ENCODE measurements at places on chromosomes 13 and 19.

DNA sequence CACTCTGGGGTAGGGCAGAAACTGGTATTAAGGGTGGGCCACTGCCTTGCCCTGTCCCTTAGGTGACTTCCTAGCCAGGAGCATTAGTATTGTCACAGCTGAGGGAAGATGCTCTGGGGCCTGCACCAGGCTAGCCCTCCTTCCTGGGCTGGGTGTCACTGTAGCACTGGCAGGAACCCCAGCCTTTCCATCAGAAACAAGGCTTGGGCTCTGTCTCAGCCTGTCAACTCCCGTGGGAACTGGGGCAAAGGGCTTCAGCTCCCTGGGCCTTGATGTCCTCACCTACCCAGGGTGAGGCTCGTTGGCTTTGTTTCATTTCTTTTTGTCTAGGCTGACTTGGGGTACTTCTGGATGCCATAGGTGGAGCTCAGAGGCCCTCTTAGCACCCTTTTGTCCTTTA lies 18.0 kb downstream of the PAF1 start:
- DNase-seq: no peak

GRCh38 chr13:75222031-75222430 lies 259.9 kb downstream of the TBC1D4 start:
- DNase-seq: no peak

GRCh38 chr13:91174886-91175501 lies 172.5 kb upstream of the MIR17HG start:
- DNase-seq: no peak

- DNase-seq: no peak
Measured at GRCh38 chr13:74278901-74279300, 144.7 kb upstream of the KLF12 start.

GRCh38 chr19:14072535-14073260 lies at the start of gene MISP3:
Gene MISP3, plus strand, starts transcription at chr19:14072786. Its CDS starts 524 bp downstream, at chr19:14073310.
- no peak for DNase-seq

DNA sequence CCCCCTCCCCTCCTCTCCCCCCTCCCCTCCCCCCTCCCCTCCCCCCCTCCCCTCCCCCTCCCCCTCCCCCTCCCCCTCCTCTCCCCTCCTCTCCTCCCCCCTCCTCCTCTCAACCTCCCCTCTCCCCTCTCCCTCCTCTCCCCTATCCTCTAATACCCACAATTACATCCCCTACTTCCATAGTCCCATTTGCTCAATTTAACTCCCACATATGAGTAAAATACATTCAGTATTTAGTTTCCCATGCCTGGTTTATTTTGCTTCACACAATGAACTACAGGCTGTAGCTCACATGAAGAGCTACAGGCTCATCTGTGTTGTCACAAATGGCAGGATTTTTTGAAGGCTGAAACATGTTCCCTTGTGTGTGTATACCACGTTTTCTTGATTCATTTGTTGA lies 6.9 kb downstream of the NLRP5 start:
- no peak for DNase-seq

GRCh38 chr19:30420881-30421280 lies 48.7 kb downstream of the ZNF536 start:
- DNase-seq: no peak

DNA sequence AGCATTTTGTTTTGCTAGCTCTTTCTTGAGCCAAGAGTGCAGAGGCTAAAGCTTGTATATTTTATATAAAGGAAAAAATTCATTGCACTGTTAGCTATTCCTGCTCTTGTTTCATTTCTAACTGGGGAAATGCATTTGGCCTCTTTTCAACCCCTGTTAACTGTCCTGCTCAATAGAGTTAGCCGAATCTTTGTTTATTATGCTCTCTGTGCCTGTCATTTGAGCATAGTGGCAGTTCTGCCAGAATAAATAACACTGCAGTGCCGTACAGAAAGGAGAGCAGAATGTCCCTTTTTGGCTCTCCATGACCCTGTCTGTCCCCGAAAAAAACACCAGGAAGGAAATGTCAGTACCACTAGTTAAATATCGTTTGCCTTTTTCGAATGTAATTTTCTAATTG lies 350.8 kb downstream of the MYO16 start:
- DNase-seq: no peak

DNA sequence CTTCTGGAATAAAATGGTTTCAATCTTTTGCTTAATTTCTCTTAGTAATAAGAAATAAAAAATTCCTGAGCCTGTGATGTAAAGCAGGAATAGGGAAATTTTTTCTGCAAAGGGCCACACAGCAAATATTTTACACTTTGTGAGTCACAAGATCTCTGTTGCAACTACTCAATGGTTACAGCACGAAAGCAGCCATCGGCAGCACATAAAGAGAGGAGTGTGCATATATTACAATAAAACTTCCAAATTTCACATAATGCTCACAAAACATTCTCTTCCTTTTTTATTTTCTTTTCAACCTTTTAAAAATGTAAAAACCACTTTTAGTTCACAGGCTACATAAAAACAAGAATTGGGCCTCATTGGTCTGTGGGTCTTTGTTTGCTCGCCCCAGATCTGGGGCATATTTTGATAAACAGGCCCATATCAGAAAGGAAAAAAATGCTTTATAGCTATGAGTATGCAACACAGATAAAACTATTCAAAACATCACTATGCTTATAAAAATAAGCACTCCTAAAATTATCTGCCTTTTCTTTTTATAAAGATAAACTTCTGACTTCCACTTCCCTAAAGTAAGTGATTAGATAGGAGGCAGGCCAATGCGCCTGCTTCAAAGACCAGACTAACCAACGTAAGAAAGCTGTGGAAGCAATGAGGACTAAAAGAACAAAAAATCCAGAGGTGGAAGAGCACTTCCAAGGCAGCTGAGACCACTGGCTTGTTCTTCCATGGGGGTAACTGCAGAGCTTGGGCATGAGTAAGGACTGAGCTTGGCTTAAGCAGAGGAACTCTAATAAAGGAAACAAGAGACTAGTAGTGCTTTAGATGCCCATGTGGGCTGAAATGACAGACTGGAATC lies 26.5 kb downstream of the MYCBP2 start:
- no peak for DNase-seq

DNA sequence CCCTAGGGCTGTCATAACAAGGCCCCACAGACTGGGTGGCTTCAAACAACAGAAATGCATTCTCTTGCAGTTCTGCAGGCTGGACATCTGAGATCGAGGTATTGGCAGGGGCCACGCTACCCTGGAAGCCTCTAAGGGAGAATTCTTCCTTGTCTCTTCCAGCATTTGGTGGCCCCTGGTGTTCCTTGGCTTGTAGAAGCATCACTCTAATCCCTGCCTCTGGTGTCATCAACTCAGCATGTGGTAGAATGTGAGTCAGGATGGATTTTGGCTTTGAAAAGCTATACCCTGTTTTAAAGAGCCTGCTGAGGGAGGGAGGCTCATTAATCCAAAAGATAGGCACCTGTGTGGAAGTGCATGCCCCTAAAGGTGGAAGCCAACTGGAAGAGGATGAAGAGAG lies 7.9 kb upstream of the GGACT start:
- DNase-seq: no peak

- no peak for DNase-seq
Measured at GRCh38 chr19:5013761-5014160, 44.8 kb downstream of the KDM4B start.

DNA sequence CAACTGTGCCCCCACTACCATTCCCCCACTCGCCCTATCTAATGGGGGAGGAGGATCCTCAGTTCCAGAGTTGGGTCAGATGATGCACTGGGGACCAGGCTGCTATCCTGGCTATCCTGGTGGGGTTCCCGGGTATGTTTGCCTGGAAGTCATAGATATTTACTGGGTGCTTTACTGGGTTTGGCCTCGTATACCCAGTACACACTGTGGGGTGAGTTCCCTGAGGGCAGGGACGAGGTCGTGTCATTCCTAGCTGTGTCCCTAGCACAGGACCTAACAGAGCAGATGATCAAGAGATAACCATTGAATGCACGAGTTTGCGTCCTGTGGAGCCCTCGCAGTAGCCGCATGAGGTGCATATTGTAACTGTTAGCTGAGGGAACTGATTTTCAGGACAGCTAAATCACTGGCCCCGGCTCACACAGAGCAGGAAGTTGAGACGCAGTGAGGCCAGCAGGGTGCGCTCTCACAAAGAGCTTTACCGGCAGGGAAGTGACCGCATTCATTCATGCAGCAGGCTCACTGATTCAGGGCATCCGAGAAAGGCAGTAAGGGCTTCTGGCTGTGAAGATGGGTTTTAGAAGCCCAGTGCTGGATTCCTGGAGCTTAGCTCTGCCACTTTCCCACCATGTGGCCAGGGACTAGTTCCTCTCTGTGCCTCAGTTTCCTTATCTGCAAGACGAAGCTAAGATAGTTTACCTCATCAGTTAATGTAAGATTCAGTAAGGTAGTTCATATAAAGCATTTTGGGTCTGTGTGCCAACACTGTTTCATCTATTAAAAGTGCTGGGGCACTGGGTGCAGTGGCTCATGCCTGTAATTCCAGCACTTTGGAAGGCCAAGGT lies 6.0 kb downstream of the RUVBL2 start:
- peak; percentile 57 for DNase-seq

DNA sequence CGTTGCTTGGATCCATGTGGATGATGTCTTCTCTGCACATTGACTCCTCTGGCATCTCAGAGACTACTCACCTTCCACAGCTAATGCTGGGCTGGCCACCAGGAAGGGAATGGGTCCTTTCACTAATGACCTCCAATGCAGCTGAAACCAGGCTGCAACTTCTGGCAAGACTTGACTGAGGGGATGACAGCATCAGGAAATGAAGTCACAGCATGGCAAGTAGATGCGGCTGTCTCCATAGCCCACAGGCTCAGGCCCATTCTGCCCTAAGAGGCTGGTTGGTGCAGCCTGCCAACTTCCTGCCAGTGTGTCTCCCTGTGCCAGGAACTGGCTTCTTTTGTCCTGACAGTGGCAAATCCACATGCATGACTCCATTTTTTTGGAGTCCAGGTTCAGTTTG lies 467.3 kb downstream of the TSHZ3 start:
- no peak for DNase-seq

DNA sequence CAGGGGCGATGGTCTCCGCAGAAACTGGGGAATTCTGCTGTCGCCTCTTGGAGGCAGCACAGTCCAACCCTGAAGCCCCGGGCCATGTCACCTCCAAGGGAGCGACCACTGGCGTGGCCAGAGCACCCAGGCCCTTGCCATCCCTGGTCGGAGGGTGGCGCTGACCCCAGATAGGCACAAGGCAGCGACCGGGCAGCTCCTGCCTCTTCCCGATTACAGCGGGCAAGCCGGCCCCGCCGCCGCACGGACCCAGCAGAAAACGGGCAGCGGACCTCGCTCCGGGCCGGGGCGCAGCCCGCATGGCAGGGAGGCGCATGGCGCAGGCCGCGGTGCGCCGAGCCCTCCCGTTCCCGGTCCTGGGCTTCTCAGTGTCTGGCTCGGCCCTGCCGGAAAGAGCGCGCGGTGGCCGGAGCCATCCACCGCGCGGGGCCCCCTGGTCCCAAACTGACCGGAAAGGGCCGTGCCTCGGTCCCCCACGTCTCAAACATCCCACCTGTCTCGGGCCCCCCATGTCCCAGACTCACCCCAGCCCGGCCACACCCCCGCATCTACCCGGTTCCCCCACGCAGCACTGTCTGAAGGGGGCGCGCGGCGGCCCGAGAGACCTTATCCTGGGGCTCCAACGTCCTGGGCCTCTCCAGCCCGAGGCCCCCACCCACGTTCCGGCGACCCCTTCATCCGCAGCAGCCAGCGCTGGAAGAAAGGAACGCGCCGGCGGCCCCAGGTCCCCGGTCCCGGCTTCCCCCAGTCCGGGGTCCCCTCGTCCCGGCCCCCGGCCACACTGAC lies 727 bp downstream of the CERS1 start:
- DNase-seq: no peak

- DNase-seq: no peak
Measured at GRCh38 chr13:110453797-110454196, 107.7 kb downstream of the RAB20 start.

GRCh38 chr13:111143865-111144540 lies 28.9 kb downstream of the ARHGEF7 start:
- DNase-seq: no peak

DNA sequence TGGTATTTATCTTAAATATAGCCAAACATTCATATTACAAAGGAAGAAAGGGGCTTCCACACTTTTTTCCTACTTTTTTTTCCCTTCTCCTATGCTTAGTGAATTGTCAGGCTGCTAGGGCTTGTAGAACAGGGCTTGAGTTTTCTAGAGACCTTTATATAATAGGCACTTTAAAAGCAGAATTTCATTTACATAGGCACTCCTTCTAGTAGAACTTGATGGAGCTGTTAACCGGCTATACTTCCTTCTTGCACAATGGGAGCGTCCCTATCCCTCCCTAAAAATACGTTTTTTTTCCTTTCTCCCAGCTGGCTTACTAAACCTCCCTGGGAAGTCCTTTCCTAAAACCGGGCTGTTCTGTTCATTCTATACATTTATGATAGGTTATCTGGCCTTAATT lies 1.1 kb downstream of the TRIM13 start:
- DNase-seq: no peak

- DNase-seq: no peak
Measured at GRCh38 chr13:70893832-70894231, 785.6 kb upstream of the KLHL1 start.

GRCh38 chr13:79512950-79513349 lies 32.0 kb downstream of the NDFIP2 start:
- DNase-seq: no peak

- DNase-seq: no peak
Measured at GRCh38 chr19:5478241-5478924, 23.2 kb downstream of the ZNRF4 start.

GRCh38 chr13:45240143-45240542 lies 39.3 kb upstream of the KCTD4 start:
- no peak for DNase-seq

GRCh38 chr19:46492841-46493235 lies 2.8 kb downstream of the PNMA8B start:
- no peak for DNase-seq

DNA sequence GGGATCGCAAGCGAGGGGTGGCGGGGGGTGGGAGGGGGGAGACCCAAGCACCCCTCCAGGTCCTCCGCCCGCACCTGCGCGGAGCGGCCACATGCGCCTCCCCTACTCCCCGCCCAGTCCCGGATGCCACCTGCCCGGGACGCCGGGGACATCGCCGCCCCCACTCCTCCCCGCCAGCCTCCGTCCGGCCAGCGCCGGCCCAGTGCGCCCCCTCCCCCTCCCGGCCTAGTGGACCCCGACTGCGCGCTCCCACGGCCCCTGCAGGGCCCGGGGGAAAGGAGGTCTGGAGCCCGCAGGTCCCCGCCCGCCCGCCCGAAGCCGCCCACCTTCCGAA lies 263 bp downstream of the RHPN2 start:
- DNase-seq: peak; percentile 5

DNA sequence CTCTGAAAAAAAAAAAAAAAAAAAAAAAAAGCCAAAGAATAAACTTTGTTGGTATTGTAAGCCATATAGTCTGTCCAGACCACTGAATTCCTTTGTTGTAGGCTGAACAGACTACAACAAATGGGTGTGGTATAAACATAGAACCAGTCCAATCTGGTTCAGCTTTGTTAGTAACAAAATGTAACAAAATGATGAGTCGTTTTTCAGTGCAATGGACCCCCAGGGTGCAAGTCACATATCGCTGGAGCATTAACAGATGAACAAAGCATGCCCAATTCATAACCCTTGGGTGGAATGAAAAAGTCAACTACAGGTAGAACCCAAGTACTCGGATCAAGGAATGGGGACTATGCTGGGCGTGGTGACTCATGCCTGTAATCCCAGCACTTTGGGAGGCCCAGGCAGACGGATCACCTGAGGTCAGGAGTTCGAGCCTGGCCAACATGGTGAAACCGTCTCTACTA lies 13.6 kb upstream of the FCHO1 start:
- no peak for DNase-seq

GRCh38 chr13:91882918-91883317 lies 484.5 kb downstream of the GPC5 start:
- DNase-seq: no peak

GRCh38 chr13:66830940-66831716 lies 399.0 kb downstream of the PCDH9 start:
- DNase-seq: no peak

GRCh38 chr19:1618157-1619093 lies 13.2 kb upstream of the UQCR11 start:
- DNase-seq: no peak

Data from stimulated activated CD4-positive, alpha-beta T cell treated with anti-CD3 and anti-CD28 coated beads, Interleukin-4, amount 100 ng/mL, for 48 hours (primary cell).